HS-5 (cell line): ENCODE measurements at places on chromosomes 2 and 18.
A peak's percentile ranks its signal among the peaks of the same experiment; 100 is the strongest.

DNA sequence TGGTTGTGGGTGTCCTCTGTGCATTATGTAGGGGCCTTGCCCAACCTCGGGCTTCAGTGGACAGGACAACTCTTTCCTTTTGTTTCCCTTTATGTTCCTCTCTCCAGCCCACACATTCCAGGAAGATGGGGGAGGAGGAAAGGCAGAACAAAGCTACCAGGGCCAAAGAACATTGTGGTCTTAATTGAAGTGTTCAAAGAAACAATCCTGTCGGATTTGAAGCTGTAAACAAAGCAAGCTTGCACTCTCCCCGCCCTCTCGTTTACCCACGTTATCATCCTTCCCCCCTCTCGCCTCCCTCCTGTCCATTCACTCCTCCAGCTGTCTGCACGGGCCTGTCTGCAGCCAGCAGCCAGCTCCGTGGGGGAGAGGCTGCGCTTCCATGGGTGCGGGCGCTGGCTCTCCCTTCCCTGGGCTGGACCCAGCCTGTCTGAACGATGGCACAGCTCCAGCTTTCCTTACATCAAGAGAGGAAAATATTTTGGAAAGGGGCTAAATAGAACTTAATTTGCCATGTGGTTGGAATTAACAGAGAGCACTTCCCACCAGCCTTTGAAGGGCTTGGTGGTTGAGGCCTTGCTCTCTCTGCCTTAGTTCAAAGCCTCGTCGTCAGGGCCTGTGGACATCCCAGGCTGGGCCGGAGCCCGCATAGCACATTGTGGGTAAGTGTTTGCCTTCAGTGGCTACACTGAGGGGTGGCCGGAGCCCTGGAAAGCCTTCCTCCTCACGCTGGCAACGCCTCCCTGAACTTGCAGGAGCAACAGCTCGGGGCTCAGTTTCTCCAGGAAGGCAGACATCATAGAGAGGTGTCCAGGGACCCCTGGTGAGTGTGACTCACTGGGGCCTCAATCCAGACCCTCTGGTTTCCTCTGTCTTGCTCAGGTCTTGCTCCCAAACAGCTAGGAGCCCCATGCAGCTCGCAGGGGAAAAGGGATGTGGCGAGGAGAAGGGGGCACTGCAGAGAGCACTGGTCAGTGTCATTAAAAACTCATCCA is 60.6 kb upstream of the HS6ST1 start:
- no peak for DNase-seq

- DNase-seq, result no peak
Observed at GRCh38 chr2:62706721-62707521, 1.4 kb downstream of the EHBP1 start.

DNA sequence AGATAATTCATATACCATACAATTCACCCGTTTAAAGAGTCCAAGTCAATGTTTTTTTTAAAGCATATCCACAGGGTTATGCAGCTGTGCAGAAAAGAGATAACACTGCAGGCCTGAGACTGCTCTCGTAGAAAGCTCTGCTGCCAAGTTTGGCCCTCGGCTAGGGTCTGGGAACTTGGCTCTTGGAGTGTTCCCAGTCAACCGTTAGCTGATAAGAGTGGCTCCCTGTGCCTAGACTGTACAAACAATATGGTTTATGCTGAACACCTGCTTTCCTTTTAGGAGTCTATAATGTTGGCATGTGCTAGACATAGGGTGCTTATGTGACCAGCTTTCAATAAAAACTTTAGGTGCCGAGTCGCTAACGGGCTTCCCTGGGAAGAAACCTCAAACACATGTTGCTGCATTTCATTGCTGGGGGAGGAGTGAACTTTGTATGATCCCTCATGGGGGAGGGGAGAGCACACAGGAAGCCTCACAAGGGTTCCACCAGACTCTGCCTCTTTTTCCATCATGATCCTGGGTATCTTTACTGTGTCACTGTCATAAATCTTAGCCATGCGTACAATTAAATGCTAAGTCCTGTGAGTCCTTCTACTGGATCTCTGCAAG is 34.7 kb downstream of the RFX8 start:
- no peak for DNase-seq

GRCh38 chr2:218959141-218959731 is at the start of gene CDK5R2:
Gene CDK5R2, plus strand, starts transcription at chr2:218959666. Its CDS starts 155 bp downstream, at chr2:218959821.
- peak; percentile 72 for DNase-seq

GRCh38 chr2:149258531-149258930 is 71.9 kb upstream of the LYPD6 start:
- no peak for DNase-seq

GRCh38 chr18:22241921-22242361 is 72.6 kb downstream of the GATA6 start:
- no peak for DNase-seq

DNA sequence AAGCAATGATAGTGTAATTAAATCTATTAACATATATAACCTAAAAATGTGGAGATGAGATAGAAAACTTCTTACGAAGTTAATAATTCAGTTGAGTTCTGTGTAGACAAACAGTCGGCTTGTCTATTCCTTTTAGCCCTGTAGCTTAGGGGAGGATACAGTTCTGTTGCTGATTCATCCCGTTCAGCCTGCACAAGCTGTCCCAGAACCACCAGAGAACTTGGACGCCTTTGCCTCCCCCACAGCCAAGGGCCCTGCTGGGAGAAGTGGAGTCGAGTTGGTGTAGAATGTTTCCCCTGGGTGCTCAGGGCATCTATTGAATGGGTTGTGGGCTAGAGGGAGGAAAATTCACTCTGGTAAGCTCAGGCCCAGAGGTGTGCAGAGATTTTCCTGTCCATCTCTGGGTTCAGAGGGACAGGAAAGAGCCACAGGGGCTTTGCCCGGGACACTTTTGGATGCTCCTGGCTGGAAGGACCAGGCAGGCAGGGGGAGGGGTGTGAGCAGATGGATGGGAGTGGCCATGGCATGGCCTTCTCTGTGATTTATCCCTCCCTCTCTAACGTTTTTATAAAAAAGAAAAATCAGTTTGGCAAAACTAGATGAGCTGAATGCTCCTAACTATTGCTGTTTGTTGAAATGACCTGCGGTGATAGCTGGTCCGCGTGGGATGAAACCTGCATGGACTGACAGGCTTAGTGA is 42.8 kb upstream of the GALR1 start:
- no peak for DNase-seq

GRCh38 chr18:48161911-48162698 is 231.6 kb upstream of the SMAD2 start:
- no peak for DNase-seq

DNA sequence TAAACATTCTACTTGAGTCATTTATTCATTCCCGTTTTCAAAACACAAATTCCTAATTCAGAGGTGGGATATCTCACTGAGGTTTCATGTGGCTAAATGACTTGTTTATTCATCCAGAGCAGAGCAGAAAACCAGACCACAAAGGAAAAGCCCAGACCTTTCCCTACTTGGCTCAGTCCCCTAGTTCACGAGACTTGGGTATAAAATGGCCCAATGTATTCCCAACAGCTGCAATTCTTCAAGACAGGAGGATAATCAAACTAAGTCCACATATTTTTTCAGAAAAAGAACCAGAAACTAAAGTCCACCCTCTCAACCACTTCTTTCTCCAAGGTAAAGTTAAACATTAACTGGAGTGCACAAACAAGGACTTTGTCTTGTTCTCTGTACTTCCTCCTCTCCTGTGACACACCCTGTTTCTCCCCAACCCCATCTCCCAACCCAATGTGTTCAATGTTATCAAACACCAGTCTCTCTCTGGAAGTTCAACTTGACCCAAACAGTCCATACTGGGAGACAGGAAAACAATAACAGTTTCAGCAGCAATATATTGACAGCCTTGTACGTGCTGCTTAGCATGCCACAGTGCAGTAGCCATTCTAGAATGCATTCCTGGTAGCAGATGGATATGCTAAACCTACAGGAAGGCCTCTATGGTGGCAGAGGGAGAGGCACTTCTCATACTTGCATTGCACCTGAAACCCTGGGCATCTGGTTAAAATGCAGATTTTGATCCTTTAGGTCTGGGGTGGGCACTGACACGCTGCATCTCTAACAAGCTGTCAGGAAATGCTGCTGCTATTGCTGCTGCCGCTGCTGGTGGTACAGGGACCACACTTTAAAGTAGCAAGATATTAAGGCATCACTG is 110.7 kb downstream of the INO80D start:
- no peak for DNase-seq

- peak; percentile 15 for DNase-seq
Observed at GRCh38 chr2:204871231-204871953, 326.1 kb downstream of the PARD3B start.

DNA sequence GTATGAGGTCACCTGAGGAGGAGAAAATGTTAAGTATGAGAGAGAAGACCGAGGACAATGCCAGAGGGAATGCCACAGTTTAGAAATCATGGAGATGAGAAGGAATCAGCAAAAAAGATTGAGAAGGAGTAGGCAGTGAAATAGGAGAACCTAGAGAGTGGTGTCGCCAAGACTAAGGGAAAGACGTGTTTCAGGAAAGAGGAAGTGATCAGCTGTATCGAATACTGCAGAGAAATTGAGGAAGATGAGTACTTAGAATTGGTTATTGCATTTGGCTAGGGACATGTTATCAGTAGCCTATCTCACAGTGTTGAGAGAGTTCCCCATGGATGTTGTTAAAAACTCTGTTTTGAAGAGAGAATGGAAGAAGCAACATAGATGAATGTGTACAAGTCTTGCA is 112.3 kb downstream of the GALNT1 start:
- DNase-seq, result no peak

- no peak for DNase-seq
Observed at GRCh38 chr2:218883491-218884490, 3.1 kb downstream of the WNT10A start.

GRCh38 chr2:235048549-235048948 is 96.7 kb downstream of the SH3BP4 start:
- DNase-seq, result no peak

- no peak for DNase-seq
Observed at GRCh38 chr18:36348971-36349417, 51.5 kb downstream of the FHOD3 start.

- no peak for DNase-seq
Observed at GRCh38 chr18:14961991-14962390, 214.0 kb downstream of the ANKRD30B start.

- no peak for DNase-seq
Observed at GRCh38 chr2:60361498-60361897, 192.0 kb downstream of the BCL11A start.

GRCh38 chr2:178514664-178515063 is 34.4 kb downstream of the PLEKHA3 start:
- peak; percentile 90 for DNase-seq

DNA sequence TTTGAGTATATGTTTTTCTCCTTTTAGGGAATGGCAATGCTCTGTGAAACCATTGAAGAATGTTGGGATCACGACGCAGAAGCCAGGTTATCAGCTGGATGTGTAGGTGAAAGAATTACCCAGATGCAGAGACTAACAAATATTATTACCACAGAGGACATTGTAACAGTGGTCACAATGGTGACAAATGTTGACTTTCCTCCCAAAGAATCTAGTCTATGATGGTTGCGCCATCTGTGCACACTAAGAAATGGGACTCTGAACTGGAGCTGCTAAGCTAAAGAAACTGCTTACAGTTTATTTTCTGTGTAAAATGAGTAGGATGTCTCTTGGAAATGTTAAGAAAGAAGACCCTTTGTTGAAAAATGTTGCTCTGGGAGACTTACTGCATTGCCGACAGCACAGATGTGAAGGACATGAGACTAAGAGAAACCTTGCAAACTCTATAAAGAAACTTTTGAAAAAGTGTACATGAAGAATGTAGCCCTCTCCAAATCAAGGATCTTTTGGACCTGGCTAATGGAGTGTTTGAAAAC is 82.3 kb downstream of the ACVR2A start:
- no peak for DNase-seq

DNA sequence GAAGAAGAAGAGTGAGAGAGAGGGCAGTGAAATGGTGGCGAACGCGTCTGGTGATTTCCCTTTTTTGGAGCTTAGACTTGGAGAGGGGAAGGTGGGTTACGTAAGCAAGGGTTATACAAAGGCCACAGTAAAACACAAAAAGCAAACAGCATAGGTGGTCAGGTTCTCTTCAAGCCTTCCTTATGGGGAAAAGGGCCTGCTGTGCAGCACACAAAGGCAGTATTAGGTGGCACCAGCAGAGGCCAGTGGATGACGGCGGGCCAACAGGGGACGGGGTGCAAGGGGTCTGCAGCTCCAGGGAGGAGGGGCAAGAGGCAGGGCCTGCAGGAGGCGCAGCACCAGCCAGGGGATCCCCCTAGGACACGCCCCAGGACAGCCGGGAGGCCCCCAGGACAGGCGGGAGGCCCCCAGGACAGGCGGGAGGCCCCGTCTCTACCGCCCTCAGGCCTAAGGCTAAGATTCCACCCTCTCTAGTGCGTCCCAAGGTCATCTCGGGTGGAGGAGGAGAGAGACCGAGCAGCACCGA is 32.6 kb upstream of the NPC1 start:
- no peak for DNase-seq

GRCh38 chr2:147013696-147014392 is 831.0 kb upstream of the ACVR2A start:
- no peak for DNase-seq

DNA sequence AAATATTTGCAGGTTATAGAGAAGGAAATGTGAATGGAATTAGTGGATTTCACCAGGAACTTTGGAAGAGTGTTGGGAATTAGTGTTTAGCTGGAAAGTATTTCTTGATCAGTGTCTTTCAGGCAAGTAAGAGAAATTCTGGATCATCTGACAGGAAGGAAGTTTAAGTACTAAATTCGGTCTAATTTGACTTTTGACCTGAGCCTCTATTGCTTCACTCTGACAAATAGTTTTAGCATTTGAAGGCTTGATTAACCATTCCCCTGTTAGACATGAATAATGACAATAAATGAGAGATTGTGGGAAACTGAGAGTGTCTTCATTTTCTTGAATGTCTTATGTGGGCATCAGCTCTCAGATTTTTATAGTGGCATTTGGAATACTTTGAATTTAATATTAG is 16.0 kb downstream of the CCNT2 start:
- peak; percentile 22 for DNase-seq

DNA sequence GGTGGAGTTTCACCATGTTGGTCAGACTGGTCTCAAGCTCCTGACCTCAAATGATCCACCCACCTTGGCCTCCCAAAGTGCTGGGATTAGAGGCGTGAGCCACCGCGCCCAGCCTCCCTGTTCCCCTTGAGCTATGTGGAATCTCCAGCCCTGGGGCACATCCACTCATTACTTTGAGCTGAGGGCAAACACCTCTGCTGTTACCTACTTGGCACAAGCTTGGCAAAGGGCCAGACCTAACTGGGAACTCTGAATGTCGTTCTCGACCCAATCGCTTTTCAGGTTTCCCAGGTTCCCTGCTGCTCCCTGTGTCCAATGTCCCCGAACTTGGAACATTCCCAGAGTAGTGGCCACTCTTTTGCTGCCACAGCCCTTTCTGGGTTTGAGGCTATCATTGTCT is 40.6 kb downstream of the CHST10 start:
- DNase-seq, result no peak

- DNase-seq, result peak; percentile 33
Observed at GRCh38 chr2:170770008-170770605, at the start of gene ERICH2. Gene ERICH2, plus strand, starts transcription at chr2:170770378. Its CDS starts 304 bp downstream, at chr2:170770682.
